Heart left ventricle (tissue), 16 donors: ENCODE measurements at places on chromosomes 7 and 10. TPM values are rescaled to one million over a fixed set of nuclear protein-coding genes. Genes with fewer than 3 reads are reported as not detected.

DNA sequence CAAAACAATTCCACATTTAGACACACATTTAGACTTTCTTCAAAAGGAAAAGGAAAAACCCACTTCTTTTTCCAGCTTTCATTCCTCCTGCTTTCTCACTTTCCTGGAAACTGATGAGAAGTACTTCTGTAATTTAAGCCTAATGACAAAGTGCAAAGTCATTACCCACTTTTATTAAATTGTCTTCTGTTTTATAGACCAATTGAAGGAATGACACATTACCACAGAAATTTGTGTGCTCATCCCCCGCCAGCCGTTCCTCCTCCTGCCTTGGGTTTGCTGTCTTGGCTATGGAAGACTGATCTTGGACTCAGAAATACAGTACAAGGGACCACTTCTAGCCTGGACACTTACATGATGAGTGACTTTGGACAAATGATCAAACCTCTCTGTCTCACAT is 717.8 kb downstream of the SORCS3 start:
- DNase-seq, result no peak

GRCh38 chr7:33195264-33195663 is 65.9 kb downstream of the BBS9 start:
- no peak for DNase-seq

The CYP2C18 gene
- total RNA-seq, result not detected

- DNase-seq, result no peak
These were observed 216.1 kb upstream of the PRPS1L1 start for GRCh38 chr7:18243731-18244130.

- no peak for DNase-seq
These were observed 79.7 kb downstream of the UNCX start for GRCh38 chr7:1312136-1313070.

DNA sequence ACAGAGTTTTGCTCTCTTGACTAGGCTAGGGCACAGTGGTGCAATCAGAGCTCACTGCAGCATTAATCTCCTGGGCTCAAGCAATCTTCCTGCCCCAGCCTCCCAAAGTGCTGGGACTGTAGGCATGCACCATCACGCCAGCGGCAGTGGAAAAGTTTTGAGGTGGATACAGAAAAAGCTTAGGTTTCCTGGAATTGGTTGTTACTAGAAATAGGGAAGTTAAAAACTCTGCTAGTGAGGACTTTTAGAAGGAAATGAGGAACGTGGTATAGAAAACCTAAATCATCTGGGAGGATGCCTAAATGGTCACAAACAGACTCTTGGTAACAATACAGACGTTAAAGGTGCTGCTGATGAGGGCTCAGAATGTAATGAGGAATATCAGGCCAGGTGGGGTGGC is 10.9 kb upstream of the SNX8 start:
- DNase-seq, result no peak

The TAS2R41 gene
- total RNA-seq, result not detected

The C7orf57 gene
- not detected for total RNA-seq

The LRRC17 gene
- total RNA-seq, result 4.2 TPM

DNA sequence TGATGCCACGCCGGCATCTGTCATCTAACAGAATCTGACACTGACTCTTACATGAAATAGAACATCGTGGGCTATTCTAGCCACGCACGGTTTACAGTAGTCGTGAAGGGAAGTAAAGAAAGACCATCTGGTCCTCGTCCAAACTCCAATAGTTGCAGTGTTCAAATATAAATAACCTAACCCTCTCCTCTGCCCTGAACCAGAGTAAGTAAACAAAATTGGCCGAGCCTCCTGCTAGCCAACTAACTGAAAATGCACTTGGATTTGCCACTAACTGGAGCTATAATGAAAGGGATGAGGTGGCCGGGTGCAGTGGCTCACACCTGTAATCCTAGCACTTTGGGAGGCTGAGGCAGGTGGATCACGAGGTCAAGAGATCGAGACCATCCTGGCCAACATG is 29.5 kb upstream of the ZC3HAV1L start:
- DNase-seq, result no peak

DNA sequence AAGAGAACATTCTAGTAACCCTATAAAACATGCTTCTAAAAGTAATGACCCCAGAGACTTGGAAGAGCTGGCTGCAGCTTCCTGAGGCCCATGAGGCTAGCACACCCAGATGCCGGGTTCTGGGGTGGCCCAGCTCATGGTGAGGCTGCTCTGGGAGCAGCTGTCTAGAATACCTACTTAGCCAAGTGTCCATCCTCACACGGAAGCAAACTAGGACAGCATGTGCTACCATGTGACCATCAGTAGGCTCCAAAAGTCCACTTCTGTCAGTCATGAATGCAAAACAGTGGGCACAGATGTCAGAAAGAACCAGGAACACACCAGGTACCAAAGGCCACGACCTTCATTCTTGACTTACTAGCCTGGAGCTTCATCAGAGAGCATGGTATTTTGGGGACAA is 32.4 kb downstream of the CTBP2 start:
- DNase-seq, result no peak

The PDK4 gene
- total RNA-seq, result 886 TPM

GRCh38 chr10:91010952-91011351 is 90.1 kb upstream of the ANKRD1 start:
- DNase-seq, result no peak

DNA sequence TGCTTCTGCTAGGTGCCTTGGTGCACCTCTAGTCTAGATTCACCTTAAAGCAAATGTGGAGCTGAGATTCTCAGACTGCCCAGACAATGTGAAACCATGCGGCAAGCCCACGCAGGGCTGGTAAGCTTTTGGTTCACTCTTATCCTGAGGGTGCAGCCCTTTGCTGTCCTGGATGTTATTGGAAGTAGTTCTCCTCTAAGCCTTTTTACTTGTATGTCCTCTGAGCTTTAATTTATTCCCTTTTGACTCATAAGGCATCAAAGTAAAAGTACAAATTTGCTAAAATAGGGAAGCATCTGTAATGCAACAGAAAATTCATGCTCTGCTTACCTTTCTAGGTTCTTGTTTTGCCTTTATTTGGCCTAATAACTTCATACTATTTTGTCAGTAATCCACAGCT is 186.8 kb downstream of the MACC1 start:
- no peak for DNase-seq

- no peak for DNase-seq
These were observed 29.6 kb upstream of the IL15RA start for GRCh38 chr10:6006991-6007390.

GRCh38 chr7:73487486-73487885 is 34.6 kb downstream of the BAZ1B start:
- no peak for DNase-seq

DNA sequence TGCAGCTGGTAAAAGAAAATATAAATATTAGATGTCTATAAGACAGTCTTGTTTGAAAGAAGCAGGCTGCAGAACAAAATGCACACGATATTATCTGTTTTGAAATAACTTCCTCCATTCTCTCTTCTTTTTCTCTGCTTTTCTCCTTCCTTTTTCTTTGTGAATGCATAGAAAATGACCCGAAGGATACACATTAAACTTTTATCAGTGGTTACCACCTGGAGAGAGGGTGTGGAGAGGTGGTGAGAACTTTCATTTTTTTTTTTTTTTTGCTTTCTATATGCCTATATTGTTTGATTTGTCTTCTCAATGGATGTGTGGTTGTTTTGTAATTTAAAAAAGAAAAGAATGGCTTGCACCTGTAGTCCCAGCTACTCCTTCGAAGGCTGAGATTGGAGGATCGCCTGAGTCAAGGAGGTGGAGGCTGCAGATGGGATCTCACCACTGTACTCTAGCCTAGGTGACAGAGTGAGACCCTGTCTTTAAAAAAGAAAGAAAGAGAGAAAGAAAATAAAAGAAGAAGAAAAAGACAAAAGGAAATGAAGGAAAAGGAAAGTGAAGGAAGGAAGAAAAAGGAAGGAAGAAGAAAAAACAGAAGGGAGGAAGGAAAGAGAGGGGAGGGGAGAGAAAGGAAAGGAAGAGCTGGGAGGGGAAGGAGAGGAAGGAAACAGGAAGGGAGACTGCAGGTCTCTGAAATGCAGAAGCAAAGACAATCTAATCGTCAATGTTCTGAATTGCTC is 64.4 kb downstream of the SAMD9 start:
- DNase-seq, result no peak

- no peak for DNase-seq
These were observed 23.6 kb downstream of the RBM20 start for GRCh38 chr10:110667620-110668343.

The ADAMTS14 gene
- total RNA-seq, result 1.1 TPM

DNA sequence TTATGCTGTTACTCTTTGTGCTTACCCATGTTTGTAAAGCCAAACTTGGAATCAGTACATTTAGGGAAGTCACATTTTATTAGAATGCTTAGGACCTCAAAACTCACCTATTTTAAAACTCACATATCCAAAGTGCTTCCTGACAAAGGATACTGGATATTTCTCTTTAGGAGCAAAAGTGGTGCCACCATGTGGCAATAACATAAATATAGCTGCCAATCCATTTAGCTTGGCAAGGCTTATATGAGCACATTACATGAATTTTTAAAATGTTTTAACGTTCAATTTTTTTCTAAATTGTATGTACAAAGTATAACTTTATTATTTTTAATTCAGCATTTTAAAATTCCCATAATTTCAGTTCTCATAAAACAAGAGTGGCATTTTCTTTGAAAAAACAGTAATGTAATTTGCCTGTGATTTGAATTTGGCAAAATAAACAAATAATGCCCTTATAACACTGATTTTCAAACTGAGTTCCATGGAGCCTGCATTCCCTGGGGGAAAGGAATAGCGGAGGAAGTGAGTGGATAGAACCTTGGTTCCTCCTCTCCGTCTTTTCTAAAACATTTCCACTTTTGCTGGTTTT is 75.4 kb downstream of the HDAC9 start:
- DNase-seq, result no peak

DNA sequence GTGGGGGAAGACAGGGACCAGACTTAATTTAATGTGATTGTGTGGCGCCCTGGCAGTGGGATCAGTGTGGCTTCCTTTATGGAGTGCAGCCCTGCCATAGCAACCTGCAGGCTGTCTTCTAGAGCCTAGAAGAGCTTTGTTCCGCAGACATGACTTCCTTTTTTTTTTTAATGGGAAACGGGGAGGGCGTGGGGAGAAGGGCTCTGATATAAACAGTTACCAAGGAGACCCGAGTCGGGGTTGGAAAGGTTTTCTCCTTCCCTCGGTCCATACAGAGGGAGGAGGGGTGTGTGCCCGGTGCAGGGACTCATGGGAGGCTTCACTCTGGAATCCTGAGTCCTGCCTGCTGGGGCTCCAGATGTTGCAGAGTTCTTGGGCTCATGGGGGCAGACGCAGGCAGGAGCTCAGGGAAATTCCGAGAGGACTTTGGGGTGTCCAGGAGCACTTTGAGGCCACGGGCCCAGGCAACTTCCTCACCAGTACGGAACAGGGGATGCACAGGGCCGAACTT is 26.9 kb downstream of the TMEM120A start:
- DNase-seq, result peak; percentile 56

The RPA3 gene
- 19.9 TPM for total RNA-seq

GRCh38 chr7:47954231-47954911 is 6.1 kb upstream of the PKD1L1 start:
- DNase-seq, result no peak
